Tibial nerve (tissue), 4 donors: ENCODE measurements at places on chromosomes 6 and 20.

- no peak for DNase-seq
These were observed 21.0 kb upstream of the IFNGR1 start for GRCh38 chr6:137240168-137240567.

- no peak for DNase-seq
These were observed 47.3 kb upstream of the DYNLRB1 start for GRCh38 chr20:34468951-34469350.

GRCh38 chr6:139577124-139577762 is 202.8 kb upstream of the CITED2 start:
- no peak for DNase-seq

GRCh38 chr20:35117196-35117595 is 24.6 kb upstream of the TRPC4AP start:
- DNase-seq: no peak

GRCh38 chr6:109379711-109380110 is 2.6 kb downstream of the CD164 start:
- DNase-seq: no peak

- no peak for DNase-seq
These were observed 406.1 kb downstream of the EPM2A start for GRCh38 chr6:145329257-145329656.

- DNase-seq: no peak
These were observed 164.2 kb upstream of the ATXN1 start for GRCh38 chr6:16925461-16925860.

DNA sequence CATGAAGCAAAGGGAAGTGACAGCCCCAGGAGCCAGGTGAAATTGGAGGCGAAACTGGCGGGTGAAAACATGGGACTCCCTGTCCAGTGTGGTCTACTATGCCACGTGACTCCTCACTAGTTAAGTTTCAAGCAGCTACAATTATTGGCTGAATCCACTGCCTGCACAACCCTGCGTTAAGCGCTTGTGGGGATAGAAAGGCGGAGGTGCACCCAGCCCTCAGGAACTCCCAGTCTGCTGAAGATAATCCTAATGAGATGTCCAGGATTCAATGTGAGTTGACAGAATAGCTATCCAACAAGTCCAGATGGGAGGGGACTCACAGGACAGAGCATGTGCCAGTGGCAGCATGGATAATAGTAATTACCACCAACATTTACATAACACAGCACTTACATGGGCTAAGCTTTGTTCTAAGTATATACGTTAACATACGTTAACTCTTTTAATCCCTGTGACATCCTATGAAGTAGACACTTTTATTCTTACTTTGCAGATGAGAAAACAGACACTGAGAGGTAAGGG is 1.8 kb downstream of the MOCS1 start:
- DNase-seq: no peak
